EH (cell line): ENCODE measurements at places on chromosomes 7 and 10.

DNA sequence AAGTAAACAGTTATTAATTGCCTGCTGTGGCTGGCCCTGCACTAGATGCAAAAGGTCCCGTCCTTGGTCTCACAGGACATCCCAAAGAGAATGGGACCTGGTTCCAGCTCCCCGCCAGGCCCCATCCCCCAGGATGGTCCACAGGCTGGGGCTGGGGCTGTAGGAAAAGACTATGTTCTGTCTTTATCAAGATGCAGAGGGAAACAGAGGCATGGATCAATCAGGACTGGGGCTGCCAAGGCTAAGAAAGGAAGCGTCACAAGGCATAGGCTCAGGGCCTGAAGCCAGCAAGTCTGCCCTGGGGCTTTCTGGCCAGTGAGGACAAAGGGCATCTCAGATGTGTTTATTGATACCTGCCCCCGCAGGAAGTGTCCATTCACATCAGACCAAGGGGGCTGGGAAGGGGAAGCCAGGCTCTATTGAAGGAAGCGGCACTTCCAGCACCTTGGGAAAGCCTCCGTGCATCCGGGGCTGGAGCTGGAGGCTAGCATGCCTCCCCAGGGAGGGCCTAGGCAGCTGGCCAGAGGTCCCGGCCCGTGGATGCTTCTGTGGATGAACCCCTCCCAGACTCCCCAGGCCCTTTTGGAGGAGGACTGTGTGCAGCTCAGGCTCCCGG is 5.8 kb downstream of the VSIR start:
- DNase-seq: peak; percentile 79

GRCh38 chr10:97307866-97308780 is 10.9 kb upstream of the FRAT1 start:
- no peak for DNase-seq

DNA sequence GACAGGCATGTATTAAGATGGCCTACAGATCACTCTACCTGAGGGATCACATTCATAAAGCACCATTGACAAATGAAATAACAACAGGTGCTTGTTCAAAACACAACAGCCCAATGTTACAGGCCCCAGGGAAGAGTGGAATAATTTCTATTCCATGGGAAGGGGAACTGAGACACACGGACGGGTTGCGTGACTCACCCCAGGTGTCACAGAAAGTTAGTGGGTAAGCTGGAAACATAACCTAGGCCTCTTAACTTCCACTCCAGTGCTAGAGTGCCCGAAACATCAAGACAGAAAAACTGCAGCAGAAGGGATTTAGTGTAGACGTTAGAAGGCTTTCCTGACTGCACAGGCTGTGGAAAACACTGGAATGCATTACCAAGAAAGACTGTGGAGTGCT is 48.3 kb downstream of the SLC37A3 start:
- no peak for DNase-seq

GRCh38 chr7:151585744-151586393 is 66.2 kb upstream of the RHEB start:
- no peak for DNase-seq

DNA sequence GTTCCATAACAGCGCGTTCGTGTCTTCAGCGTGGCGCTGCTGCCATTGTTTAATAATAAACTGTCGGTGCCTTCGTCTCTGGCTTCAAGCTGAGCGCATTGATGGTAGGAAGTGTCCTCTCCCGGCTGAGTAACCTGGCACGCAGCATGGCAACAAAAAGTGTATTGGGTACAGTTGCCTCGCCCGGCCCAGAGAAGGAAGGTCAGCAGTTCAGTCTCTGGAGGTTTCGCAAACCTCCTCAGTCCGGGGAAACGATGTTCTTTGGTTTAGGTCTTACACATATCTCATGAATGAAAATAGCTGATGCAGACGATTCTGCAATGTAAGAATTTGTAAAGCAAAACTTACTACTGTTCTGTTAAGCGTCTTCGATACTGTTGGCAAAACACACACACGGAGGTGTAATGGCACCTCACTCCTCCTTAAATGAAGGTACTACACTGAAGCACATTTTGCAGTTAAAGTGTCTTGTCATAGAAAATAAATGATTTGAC is 739 bp upstream of the CCDC186 start:
- peak; percentile 32 for DNase-seq

GRCh38 chr7:46559194-46559832 is 638.2 kb upstream of the IGFBP3 start:
- DNase-seq: peak; percentile 96

DNA sequence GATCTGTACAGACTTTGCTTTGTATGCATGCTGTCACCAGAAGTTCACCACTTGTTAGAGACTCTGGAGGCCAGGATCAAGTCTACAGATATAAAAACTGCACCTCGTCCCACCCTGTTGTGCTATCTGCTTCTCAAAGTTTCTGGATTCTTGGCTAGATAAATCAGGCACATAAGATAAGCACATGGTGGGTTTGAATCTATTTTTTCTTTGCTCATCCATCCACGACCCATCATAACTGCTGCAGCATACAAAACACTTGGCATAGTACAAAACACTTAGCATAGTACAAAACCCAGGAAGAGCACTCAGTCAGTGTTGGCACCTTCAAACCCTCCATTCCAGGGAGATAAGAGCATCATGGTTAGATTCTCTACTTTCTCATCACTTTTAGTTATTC is 42.4 kb upstream of the ANKRD1 start:
- DNase-seq: no peak

DNA sequence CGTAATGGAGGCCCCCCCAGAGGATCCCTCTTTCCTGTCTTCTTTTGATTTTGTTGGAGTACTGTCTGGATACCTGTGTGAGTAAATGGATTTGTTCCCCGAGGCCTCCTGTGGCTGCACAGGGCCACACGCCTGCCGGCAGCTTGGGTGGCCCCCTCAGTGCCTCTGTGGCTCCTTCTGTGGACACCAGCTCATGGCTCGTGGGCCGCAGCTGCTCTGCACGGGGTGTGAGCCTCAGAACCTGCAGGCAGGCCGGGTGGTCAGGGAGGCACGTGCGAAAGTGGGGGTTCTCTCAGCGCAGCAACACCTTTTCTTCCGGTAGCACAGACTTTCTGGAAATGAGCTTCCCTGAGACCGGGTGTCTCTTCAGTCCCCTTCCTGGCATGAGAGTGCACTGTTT is 70.3 kb downstream of the WDR37 start:
- DNase-seq: no peak

GRCh38 chr10:1061930-1062774 is 6.0 kb downstream of the WDR37 start:
- DNase-seq: peak; percentile 76

GRCh38 chr10:129799942-129800341 is 164.1 kb downstream of the EBF3 start:
- no peak for DNase-seq

- peak; percentile 25 for DNase-seq
These were observed 10.1 kb downstream of the PSTK start for GRCh38 chr10:122990278-122990677.
